ENCODE measurements at places on chromosomes 2 and 18. TPM values are rescaled to one million over a fixed set of nuclear protein-coding genes. Genes with fewer than 3 reads are reported as not detected.

- no peak for DNase-seq
Observed at GRCh38 chr2:134073023-134073422, 180.8 kb upstream of the MGAT5 start.

GRCh38 chr2:237159006-237159911 is 73.6 kb downstream of the COPS8 start:
- no peak for DNase-seq

DNA sequence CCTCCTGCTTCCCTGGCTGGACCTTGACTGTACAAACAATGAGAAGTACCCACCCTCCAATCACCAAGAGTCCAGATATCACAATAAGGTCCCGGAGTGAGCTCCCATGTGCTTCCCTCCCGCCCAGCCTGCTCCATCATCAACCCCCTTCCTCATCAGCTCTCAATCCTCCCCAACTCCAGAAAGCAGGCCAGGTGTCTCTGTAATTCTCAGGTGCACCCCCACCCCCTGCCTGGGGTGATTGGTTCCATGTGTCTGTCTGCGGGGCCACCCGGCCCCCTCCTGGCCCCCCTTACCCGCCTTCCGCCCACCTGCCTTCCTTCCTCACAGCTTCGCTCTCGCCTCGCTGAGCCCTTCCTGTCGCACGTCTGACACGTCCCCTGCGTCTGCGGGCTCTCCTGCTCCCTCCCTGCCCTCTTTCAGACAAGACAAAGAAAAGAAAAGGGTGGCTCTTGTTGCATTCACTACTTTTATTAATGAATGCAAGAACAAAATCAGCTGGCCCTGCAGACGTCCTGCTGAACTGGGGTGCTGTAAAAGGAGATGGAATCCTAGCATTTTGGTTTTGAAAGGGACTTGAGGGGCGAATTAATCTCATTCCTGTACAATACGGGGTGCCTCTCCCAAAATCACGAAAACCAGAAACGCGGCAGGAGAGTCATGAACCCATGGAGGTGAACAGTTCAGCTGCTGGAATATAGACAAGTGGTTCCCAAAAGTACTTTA is 26.5 kb upstream of the IGFBP2 start:
- no peak for DNase-seq

DNA sequence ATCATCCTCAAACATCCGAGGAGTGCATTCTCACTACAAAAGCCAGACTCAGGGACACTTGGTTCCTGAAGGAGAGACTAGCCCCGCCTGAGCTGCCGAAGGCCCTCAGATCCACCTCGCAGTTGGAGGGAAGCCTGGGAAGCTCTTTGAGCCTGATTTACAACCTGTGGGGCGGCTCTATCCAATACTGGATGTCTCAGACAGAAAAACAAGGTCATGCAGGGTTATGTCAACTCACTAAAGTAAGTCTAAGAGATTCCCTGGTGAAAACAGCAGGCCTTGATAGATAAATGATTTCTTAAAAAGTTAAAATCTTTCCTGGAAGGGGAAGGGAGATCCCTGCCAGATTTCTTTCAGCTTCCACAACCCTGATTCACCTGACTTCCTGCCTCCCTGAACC is 284.3 kb downstream of the CYP26B1 start:
- DNase-seq = no peak

DNA sequence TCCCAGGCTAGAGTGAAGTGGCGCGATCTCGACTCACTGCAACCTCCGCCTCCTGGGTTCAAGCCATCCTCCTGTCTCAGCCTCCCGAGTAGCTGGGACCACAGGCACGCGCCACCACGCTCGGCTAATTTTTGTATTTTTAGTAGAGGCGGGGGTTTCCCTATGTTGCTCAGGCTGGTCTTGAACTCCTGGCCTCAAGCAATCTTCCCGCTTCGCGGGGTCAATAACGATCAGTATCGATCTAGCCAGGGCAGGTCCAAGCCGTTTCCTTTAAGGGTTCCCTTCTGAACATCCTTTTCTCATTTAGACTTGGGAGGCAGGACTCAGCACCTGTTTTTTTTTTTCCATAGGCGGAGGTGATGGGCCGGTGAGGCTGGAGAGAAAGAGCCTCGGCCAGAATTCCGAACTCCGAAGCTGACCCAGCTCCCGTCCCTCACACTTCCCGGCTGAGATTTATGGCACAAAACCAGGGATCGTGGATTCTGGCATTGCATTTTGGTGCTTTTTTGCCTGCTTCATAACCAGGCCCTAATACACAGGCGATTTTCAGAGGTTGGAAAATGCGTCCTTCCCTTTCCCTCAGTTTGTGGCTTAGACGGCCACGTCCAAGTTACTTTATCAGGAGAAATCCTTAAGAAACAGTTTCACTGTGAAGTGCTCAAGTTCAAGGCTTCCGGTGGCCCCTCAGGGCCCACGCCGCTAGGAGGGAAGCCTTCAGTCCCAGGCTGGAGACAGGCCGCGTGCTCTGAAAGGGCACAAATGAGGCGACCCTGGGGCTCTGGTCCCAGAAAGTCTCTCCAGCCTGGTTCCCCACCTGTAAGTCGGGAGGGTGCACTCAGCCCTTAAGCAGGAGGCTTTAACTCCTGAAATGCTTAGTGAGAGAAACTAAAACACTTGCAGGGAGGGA is 998 bp upstream of the SLC66A3 start:
- DNase-seq = no peak

- DNase-seq = no peak
Observed at GRCh38 chr2:231390667-231391066, 4.8 kb upstream of the B3GNT7 start.

DNA sequence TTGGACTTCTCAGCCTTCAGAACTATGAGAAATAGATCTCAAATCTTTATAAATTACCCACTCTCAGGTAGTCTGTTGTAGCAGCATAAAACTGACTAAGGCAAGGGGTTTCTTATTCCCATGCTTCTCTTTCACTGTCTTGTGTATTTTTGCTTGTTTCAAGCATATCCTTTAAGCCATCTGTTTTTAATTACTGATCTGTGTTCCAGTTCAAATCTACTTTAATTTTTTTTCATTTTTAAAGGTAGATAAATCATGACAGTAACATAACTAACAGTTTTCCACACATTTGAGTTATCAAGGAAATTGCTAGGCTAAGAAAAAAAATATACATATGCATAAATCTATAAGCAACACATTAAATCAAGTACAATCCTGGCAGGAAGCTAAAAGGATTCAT is 317.9 kb upstream of the TNP1 start:
- DNase-seq = no peak

- DNase-seq = no peak
Observed at GRCh38 chr2:177970670-177971454, 101.7 kb downstream of the PDE11A start.

The TMSB10 gene
- total RNA-seq = 9,445 TPM

The GKN2 gene
- total RNA-seq = not detected

The NABP1 gene
- total RNA-seq = 36.7 TPM
